Fibroblast of skin of left quadriceps (primary cell): ENCODE measurements at places on chromosomes 5 and 9.

- DNase-seq = no peak
Measured at GRCh38 chr5:81837667-81838306, 86.9 kb upstream of the SSBP2 start.

DNA sequence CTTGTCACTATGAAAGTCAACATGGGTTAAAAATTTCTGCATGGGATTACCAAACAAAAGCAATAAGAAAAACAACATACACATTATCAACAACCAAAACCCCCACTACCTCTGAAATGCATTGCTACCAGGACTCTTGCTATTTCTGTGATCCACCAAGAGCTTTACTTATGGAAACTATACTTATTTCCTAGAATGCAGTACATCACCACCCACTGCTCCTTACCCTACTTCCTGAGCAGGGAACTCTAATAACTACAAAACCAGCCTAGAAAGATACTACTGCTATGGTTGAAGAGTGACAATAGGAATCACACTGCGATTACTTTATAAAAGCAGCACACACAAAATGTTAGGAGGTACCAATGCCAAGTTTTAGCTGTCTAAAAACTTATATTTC lies 22.2 kb downstream of the LURAP1L start:
- no peak for DNase-seq

- DNase-seq = no peak
Measured at GRCh38 chr5:24606971-24607370, 37.8 kb downstream of the CDH10 start.

- no peak for DNase-seq
Measured at GRCh38 chr5:95973793-95974325, 12.2 kb upstream of the ELL2 start.

GRCh38 chr5:165457859-165458481 lies 1952.6 kb downstream of the MAT2B start:
- peak; percentile 5 for DNase-seq
